Fibroblast of villous mesenchyme (primary cell): ENCODE measurements at places on chromosomes 5 and 9. TPM values are rescaled to one million over a fixed set of nuclear protein-coding genes. Genes with fewer than 3 reads are reported as not detected.
A peak's percentile ranks its signal among the peaks of the same experiment; 100 is the strongest.

GRCh38 chr5:69271376-69271775, 36.7 kb downstream of the CDK7 start:
- DNase-seq: peak; percentile 46

- DNase-seq: no peak
Observed at GRCh38 chr5:10518347-10518746, 45.5 kb upstream of the ANKRD33B start.

GRCh38 chr9:89494199-89494598, 3.7 kb downstream of the SEMA4D start:
- no peak for DNase-seq

DNA sequence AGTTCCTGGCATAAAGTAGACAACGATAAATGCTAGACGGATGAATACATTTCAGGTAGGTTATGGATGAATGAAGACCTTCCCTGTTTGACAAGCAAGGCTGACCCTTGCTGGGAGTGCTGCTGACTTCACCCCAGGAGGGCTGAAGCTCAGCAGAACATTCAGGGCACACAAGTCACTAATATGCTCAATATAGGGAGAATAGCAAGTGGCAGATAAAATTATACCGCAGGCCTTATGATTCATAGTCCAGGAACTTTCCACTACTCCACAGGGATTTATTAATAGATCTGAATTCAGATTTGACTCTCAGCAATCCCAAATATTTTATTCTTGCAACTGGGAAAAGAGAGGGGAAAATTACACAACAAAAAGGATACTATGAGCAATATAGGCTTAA, 38.2 kb upstream of the GRAMD2B start:
- peak; percentile 59 for DNase-seq

DNA sequence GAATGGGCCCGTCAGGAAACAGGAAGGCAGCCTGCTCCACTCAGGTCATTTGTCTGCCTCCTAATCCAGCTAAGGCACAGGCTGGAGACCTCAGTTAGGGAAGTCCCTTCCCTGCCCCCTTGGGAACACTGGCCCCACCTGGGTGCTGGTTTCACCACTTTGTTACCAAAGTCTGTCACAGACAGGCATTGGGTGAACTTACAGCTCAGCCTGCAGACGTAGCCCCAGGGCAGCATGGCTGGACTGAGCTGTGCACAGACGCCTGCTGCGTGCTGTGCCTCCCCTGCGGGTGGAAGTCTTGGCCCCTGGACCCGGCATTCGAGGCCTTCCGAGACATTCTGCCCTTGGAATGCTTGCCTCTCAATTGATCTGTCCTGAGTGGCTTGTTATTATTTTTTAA, 48.9 kb downstream of the TENT4A start:
- no peak for DNase-seq

DNA sequence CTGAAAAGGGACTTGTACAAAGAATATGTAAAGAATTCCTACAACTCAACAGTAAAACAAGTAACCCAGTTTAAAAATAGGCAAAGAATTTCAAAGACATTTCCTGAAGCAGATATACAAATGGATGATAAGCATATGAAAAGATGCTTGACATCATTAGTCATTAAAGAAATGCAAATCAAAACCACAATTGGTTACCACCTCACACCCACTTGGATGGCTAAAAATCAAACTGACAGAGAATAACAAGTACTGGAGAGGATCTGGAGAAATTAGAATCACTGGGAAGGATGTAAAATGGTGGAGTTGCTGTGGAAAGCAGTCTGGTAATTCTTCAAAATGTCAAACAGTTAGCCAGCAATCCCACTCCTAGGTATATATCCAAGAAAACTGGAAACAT, 12.5 kb upstream of the FOXE1 start:
- DNase-seq: no peak

DNA sequence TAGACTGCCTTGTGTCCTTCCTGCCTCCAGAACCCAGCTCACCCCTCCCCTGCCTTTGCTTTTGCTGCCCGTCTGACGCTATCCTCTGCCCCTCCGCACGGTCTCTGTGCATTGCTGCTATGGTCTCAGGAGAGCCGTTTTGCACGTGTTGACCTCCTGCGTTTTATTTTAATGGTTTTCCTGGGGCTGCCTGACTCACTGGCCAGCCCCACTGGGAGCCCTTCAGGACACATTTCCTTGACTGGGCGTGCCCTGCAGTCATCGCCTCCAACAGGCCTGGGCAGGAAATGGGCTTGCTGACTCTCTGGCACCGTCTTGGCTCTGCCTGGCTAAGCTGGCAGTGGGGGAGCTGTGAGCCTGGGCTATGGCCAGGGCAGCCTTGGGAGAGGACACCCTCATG, 17.9 kb upstream of the ASS1 start:
- peak; percentile 64 for DNase-seq

DNA sequence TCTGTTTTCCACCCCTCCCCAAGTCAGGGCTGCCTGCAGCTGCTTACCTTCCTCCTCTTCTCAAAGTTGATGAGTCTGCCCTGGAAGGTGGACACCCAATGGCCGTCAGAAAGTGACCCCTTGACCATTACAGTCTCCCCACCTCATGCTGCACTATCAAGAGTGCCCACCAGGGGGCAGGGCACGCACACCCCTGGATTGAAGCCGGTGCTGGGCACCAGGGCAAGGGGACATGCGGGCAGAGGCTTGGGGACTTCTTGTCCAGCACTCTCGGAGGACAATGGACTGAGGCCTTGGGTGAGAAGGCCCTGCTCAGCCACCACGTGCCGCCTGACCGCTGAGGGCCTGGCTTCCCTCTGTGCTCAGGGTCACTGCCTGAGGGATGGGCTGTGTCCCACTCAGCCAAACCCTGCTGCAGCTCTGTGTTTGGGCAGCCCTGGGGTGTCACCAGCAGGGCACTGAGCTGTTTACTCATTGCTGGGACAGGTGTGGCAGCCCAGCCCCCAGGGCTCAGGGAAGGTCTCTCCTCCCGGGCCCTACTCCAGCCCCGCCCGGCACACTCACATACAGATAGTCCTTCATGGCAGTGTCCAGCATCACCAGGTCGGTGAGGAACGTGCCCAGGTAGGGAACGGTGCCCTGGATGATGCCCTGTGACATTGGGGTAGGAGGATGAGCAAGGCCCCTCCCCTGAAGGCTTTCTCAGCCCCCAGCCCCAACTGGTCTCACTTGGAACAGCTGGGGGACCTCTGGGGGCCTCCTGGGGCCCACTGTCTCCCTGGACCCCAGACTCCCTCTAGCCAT, 17.7 kb downstream of the RALGDS start:
- DNase-seq: peak; percentile 43

- no peak for DNase-seq
Observed at GRCh38 chr5:88661806-88662207, 221.2 kb downstream of the MEF2C start.

- DNase-seq: no peak
Observed at GRCh38 chr5:12885018-12885417, 980.8 kb upstream of the CTNND2 start.

DNA sequence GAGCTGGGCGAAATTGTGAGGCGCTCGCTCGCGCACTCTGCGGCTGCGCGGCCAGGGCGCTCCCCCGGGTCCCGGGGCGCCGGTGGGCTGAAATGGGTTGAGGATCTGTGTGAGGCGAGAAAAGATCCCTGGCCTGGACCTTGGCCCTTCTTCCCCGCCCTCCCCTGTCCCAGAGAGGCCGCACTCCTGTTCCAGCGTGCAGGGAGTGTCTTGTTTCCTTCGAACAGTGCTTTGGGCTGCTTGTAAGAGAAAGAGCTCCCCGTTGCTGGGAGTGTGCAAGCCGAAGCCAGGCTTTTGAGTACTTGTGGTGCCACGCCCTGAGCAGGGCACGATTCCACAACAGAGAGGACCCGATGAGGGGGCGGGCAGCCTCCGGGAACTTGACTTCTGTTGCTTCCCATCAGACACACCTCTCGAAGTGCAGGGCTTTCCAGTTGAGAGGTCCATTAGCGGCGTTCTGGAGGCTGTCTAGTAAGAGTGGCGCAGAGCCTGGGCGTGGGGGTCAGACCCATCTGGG, 535 bp downstream of the DOLPP1 start:
- no peak for DNase-seq

DNA sequence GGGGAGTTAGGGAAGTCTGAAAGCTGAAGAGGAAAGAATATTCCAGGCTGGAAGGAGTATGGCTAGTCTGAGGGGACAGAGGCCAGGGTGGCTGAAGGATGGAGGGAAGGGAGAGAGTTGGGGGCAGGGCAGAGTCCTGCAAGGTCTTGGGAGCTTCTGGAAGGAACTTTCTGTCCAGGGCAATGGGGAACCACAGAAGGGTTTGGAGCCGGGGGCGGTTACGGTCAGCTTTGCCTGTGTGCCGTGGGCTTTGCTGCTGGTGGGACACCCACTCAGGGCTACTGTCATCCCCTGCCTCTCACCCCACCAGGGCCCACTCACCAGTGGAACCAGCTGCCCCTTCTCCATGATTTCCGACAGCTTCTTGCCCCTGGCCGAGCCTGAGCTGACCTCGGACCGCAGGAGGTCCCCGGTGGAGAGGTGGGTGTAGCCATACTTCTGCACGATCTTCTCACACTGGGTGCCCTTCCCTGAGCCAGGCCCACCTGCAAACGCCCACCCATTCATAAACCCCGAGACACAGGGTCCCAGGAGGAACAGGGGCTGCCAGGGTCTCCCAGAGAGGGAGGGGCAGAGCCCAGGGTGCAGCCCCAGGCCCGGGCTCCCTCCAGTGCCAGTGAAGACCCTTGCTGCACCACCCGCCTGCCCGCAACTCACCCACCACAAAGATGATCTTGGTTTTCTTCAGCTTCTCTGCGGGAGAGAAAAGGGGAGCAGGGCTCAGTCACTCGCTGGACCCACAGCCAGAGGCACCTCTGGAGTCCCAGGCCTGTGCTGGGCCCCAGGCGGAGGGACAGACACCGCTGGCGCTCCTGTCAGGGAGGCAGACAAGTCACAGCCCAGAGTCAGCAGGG, 4.9 kb downstream of the AK1 start:
- no peak for DNase-seq

DNA sequence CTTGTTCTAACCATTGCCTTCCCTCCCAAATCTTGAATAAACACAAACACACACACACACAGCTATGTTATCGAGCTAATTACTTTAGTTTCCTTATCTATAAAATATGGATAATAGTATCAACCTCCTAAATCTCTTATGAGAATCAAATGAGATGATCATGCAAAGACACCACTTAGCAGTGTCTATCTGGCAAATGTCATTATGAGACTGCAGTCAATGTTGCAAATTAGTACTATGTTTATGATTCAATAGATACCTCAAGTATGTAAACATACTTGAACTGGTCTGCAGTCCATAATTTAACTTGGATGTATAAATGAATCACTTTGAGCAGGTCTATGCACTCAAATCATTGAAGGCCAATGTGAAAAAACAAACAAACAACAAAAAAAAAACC, 22.2 kb upstream of the ERAP2 start:
- DNase-seq: peak; percentile 55

GRCh38 chr5:148760945-148761638, 65.3 kb upstream of the ADRB2 start:
- no peak for DNase-seq

GRCh38 chr9:69147041-69147834, 26.8 kb upstream of the TJP2 start:
- no peak for DNase-seq

- DNase-seq: peak; percentile 40
Observed at GRCh38 chr9:97039514-97039860, 545 bp upstream of the CTSV start.

- no peak for DNase-seq
Observed at GRCh38 chr5:2135354-2135753, 252.6 kb upstream of the IRX4 start.

- no peak for DNase-seq
Observed at GRCh38 chr5:171624396-171624795, 161.2 kb upstream of the SMIM23 start.

DNA sequence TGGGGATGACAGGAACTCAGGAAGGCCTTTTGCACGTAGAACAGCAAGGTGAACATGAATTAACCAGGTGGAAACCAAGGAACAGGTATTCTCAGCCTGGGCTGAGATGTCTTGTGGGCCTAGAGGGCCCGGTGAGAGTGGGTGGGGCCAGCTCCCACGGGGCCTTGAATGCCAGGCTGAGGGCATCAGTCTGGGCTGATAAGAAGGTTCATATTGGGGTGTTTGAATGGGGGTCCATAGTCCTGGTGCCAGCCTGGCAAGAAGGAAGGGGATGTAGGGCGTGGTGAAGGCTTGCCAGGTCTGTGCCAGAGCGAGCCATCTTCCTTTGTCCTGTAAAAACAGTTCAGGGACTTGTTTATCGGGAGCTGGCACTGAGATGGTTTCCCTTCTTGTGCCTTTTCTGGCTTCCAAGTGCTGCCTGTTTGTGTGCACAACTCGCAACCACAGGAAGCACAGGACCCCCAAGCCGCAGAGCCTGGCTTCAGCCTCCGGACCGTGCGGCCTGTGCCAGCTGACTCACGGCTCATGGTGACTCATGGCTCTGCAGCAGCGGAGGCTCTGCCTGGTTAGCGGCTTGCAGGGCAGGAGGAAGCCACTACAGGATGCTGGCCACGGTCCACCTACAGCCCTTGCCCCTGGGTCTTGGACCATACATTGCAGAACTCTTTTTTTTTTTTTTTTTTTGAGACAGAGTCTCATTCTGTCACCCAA, 2.4 kb downstream of the CARD19 start:
- peak; percentile 95 for DNase-seq

DNA sequence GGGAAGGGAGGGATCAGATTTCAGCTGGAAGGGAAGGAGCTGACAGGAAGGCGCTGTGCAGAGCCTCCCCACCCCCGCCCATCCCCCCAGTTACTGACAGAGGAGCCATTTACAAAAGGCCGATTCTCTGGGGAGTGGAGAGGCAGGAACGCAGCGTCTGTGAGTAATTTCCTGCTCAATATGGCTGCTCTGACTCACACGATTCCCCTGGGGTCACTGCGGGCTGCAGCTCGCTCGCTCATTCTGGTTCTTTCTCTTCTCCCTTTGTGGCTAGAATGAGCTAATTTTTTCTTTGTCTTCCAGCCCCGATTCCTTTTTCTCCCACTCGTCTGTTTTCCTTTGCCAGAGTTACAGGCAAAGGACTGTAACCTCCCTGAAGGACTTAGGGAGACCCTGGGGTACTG, 28.8 kb downstream of the PTPA start:
- peak; percentile 100 for DNase-seq

PCDHGA12 gene
- total RNA-seq: 15.5 and 18.7 TPM in 2 replicates

FUBP3 gene
- 37.0 and 39.3 TPM in 2 replicates for total RNA-seq

CARD6 gene
- 8.7 and 11.7 TPM in 2 replicates for total RNA-seq

GPRIN1 gene
- total RNA-seq: 2.6 and 3.5 TPM in 2 replicates

GRM6 gene
- not detected in 2 replicates for total RNA-seq

PLEKHG4B gene
- under 0.01 TPM in 2 replicates for total RNA-seq
